NCI-H2029 (cell line): ENCODE measurements at places on chromosomes 6 and 20.
A peak's percentile ranks its signal among the peaks of the same experiment; 100 is the strongest.

DNA sequence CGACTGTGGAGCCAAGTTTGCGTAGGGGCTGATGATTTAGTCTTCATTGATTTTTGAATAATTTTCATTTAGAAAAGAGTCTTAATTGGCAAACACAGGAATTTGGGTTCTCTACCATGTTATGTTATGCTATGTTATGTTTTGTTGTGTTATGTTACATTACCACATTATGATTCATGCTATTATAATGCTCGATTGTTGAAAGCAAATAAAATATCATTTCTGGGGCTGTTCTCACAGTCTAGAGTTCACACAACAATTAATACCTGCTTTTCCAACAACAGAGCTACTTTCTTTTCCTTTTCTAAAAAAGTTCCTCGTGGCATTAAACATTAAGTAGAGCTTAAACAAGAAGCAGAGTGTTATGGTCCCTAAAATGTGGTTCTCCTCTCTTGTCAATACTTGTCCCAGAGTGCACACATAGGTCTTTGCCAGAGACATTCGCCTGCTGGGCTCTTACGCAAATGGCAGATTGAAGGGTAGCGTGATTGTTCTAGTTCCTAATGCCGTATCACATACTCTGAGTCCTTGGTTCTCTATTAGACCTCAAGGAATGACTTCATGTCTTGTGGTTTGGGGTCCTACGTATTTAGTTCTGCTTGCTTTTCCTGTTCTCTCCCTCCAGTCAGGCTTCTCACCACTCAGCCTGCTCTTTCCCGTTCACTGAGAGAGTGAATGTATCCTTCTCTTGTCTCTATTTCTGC lies 370.3 kb downstream of the CD109 start:
- DNase-seq = no peak

- DNase-seq = no peak
Observed at GRCh38 chr20:17972121-17972520, 3.3 kb downstream of the MGME1 start.

DNA sequence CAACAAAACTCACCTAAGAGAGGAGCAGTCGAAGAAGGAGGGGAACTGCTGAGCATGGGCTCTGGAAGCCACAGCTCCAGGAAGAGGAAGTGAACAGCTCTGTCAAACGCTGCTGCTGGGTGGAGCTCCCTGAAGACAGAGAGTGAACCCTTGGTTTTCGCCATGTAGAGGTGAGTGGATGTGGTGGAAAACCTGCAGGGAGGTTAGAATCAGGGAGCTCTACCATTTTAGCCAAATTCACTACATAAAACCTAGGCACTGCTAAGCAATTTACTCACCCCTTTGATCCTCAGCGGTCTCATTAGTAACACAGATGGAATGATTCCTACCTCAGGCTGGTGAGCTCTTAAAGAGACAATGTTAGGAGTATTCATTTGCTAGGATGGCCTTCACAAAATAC lies 19.4 kb upstream of the TFAP2A start:
- DNase-seq = no peak

DNA sequence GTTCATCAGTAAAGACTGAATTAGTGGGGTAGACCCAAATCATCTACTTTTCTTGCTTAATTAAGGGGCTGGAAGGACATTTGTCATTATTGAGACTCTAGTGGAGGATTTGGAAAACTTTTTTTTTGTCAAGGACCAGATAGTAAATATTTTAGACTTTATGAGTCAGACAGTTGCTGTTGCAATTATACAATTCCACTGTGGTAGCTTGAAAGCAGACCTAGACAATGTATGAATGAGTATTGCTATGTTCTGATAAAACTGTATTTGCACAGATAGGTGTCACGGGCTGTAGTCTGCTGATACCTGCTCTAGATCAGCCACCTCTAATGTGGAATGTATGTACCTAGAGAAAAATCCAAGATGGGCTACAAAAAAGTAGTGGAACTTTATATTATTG lies 175.0 kb downstream of the CARMIL1 start:
- DNase-seq = no peak

GRCh38 chr6:105835373-105835772 lies 250.8 kb upstream of the PRDM1 start:
- DNase-seq = no peak

DNA sequence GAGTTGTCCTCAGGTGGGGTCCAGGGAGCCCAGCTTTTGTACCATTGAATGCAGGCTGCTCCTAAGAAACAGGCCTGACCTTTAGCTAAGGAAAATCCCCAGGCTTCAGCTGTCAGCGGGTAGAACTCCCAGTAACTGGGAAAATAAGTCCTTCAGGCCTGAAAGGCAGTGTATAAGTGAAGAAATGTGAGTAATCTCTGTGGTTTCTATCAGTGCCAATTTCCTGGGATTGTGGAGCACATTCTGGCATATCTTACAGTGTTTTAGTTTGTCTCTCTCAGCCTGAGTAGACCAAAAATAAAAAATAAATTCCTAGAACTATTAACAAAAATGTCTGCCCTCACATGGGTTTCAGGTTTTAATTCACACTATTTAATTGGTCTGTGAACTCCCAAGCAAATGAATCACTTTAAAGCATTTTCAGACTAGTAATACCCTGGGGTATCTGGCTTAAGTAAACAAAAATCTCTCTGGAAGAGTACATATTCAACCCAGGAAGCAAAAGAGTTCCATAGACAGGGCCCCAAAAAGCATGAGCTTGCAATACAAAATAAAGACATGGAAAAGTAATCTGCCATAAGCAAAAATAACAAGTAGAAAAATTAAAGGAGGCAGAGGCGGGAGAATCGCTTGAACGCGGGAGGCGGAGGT lies 566.2 kb upstream of the NOX3 start:
- no peak for DNase-seq

GRCh38 chr20:19478320-19478895 lies 266.0 kb downstream of the SLC24A3 start:
- DNase-seq = no peak

GRCh38 chr6:13624871-13625288 lies 9.7 kb downstream of the NOL7 start:
- peak; percentile 41 for DNase-seq

- no peak for DNase-seq
Observed at GRCh38 chr20:44954211-44954610, 6.0 kb downstream of the TOMM34 start.

DNA sequence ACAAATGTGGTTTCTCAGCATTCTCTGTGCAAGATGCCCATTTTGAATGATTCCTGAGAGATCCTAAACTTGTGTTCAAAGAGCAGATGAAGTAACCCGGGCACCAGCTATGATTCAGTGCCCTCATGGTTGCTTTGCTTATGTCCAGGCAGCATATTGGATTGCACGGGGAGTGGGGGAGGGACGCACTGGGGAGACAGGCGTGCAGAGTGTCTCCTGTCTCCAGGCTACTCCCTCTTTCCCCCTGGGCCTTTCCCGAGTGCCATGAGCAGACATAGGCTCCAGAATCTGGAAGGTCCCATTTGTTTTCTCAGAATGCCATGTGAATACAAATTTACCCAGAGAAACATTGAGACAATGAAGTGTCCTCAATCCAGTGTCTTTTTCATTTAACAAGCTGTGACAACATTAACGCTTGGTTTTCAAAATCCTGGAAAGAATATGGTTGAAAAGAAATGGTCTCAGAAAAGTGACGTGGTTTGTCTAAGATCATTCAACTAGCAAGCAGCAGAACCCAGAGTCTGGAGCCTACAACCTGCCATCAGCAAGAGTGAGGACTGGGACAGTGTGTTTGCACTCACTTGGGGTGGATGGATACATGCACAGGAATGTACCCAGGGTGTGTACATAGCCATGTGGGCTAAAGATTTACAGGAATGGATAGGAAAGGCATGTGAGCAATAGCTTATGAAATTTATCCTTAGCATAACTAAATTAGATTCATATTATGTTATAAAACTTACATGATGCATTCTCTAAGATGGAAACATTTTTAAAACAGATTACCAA lies 4.2 kb downstream of the SYNDIG1 start:
- DNase-seq = no peak

GRCh38 chr20:57289391-57290177 lies 23.1 kb upstream of the BMP7 start:
- DNase-seq = no peak

DNA sequence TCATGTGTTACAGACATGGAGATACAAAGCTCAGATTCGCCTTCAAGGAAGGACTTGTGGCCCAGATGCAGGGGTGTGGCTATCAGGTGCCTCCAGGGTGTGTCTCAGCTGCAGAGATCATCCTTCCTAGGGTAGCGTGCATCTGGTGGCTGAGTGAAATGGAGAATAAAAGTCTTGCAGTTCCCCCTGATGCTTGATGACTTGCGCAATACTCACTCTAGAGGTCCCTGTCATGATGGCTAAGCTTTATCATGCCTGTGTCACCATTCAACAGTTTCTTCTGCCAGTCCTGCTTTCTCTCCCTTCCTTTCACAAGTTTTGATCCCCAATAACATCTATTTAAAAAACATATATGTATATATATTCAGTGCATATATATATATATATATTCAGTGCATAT lies 228.1 kb downstream of the PAX1 start:
- no peak for DNase-seq

DNA sequence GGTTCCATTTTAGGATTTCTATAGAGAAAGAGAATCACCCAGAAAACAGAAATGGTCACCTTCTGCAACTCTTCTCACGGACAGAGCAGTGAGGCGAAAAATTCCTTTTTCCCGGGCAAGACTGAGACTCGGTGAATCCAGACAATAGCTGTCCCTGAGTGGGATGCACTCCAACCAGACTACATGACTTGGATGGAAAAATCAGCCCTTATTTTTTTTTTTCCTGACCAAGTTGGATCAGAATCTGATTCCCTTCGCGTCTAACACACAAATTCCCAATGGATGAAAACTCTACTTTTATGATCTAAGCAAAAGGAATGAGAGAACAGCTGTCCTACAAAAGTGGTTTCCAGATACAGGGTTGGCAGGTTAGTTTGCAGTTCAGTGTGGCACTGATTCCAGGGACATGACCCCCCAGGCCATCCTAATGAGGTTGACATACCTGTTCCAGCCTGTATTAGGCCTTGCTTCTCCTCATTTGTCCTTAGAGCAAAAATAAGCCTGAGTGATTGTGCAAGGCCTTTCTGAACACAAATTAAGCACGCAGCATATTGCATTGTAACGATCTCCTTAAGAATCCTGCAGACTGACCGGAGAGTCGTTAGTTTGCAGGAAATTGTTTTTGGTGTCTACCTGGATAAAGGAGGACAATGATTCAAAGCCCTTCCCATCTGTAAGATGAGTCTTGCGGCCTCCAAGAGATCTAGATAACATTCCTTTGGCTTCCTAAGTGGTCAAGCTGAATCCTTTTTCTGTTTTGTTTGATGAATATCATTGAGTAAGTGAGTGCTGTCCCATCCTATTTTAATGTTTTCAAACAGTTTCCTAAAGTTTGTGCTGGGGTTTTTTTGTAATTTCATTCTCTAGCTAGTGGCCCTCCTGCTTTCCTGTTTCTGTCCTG lies 1.5 kb upstream of the NEDD9 start:
- no peak for DNase-seq

DNA sequence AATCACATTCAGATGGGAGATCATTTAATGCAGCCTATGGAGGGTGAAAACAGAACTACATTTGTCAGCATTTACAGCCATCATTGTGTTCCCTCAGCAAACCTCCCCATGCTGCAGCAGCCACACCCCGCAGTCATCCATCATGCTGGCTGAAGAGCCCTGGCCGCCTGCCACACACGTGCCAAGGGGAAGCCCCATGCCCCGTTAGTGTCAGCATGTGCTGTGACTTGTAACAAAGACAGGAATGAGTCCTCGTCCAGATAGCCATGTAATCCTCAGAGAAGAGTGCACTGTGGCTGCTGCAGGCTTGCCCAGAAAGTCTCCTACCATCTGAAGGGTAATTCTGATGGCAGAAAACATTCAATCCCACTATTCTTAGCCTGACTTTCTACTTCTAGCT lies 1097.8 kb downstream of the KIF16B start:
- DNase-seq = peak; percentile 30

DNA sequence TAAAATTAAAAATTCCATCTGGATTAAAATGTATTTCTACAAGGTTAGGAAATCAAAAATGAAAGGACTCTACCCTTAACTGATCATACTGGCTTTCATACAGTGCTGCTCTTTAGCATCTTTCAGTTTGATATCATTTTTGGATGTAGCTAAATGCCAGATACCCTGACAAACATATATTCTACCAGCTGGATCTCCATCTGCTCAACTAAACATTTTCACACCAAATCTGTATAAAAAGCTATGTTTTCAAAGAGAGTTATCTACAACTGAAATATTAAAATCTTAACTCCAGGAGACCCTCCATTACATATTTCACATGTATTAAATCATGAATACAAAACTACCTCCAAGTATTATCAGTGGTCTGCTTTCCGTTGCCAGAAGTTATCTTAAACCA lies 95.7 kb downstream of the EPHA7 start:
- no peak for DNase-seq

GRCh38 chr6:36752187-36752885 lies 54.7 kb downstream of the RAB44 start:
- peak; percentile 93 for DNase-seq
